Esophagus muscularis mucosa (tissue), 4 donors: ENCODE measurements at places on chromosomes 5 and 9. TPM values are rescaled to one million over a fixed set of nuclear protein-coding genes. Genes with fewer than 3 reads are reported as not detected.

DNA sequence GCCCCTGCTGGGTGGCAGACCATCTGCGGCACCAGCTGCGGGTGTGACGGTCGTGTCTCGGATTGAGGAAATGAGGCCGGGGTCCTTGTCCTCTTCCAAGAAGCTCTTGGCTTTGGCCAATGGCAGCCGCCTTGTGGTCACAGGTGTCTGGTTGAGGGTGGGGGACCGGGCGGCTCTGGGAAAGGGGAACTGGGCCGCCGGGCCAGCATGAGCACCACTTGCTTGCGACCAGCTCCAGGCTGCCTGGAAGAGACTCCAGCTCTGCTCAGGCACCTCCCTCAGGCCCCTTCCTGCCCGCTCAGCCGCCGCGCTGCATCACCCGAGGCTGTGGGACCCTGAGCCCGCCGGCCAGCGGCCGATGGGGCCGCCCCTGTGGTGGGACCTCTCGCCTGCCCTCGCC lies 59.7 kb downstream of the RXRA start:
- DNase-seq: no peak

DNA sequence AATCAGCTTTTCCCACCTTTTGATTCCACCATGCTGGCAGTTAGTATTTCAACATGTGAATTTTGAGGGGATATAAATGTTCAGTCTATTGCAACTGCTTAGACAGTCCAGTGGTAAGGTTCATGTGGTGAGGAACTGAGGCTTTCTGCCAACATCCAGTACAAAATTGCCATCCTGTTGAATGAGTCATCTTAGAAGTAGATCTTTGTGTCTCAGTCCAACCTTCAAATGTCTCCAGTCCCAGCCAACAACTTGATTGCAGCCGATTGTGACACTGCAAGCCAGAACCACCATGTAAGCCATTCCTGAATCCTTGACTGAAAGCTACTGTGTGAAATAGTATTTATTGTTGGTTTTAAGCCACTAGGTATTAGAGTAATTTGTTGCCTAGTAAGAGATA lies 331.5 kb upstream of the GRIN3A start:
- no peak for DNase-seq

- peak; percentile 94 for DNase-seq
Observed at GRCh38 chr5:140633021-140633471, at the start of gene CD14. TSS of gene CD14 (minus strand) at chr5:140633175. CDS start at chr5:140633071, 104 bp downstream.

GRCh38 chr5:124581738-124582560 lies 164.5 kb downstream of the ZNF608 start:
- DNase-seq: no peak

DNA sequence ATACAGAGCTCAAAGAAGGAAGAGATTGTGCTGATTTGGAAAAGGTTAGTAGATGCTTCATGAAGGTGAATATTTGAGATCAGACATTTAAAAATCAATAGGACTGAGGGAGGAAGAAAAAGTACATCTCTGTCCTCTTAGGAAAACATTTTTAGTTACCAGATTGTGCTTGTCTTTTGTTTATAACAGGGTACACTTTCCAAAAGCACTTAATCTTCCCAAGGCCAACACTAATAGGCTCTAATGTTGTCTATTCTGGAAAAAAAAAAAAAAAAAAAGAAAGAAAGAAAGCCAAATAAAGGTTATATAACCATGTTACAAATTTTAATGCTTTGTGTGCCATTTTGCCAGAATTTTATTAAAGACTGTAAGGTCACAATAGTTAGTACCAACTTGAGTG lies 45.5 kb upstream of the SHISAL2B start:
- no peak for DNase-seq

DNA sequence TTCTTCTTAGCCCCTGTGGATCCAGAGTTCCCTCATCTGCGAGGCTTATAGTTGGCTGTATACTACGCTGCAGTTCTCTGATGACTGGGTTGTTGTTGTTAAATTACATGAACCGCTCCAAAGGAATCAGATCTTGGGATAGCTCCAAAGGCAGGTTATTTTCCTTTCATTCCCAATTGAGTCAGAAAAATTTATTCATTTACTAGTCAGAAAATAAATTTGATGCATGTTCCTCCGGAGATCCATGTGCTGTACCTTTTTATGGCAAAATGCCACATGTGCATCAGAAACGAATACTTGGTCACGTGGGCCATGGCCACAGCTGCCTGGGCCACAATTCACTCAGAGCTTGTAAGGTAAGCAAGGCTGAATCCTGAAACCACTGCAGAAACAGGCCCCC lies 304.0 kb downstream of the NR2F1-AS1 start:
- DNase-seq: no peak

- no peak for DNase-seq
Observed at GRCh38 chr9:133602277-133602676, 6.9 kb downstream of the FAM163B start.

- DNase-seq: no peak
Observed at GRCh38 chr5:97125125-97125683, 17.2 kb downstream of the LIX1 start.

DNA sequence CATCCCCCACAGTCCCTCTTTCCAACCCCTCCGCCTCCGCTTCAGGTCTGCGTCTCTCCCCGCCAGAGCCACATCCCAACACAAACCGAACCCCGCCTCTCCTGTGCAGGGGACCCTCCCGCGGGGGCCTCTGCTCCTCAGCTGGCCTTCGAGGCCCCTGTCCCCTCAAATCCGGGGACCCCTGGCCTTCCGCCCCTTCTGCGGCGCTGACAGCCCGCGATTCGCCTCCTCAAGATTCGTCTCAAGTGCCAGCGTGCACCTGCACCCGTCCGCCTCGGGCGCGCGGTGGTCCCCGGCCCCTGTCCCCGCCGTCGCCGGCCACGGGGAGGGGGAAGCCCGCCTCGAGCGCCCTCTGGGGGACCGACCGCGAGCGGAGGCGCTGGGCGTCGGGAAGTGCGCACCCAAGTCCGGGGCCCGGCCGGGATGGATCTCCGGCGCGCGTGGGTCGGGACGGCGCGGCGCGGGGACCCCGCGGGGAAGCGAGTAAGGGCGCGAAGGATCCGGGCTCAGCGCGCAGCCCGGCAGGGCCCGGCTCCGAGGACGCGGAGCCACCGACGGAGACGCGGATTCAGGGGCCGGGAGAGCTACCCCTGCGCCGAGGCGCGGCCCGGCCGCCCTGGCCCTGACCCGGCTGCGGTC lies 623 bp downstream of the FLT4 start:
- no peak for DNase-seq

DNA sequence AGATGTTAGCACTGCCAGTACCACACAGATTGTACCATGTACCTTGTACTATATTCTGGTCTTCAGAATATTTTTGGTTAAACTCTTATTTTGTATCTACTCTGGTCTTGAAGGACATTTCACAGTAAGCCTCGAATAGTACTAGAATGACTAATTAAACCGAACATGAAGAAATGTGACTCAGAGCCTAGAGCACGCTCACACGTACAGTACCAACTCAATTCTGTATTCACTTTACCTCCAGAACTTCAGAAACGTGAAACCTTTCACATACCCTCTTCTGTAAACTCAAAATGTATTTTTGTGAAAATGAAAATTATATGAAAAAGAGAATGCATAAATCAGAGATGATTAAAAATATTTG lies 112.8 kb downstream of the MVB12B start:
- no peak for DNase-seq

DNA sequence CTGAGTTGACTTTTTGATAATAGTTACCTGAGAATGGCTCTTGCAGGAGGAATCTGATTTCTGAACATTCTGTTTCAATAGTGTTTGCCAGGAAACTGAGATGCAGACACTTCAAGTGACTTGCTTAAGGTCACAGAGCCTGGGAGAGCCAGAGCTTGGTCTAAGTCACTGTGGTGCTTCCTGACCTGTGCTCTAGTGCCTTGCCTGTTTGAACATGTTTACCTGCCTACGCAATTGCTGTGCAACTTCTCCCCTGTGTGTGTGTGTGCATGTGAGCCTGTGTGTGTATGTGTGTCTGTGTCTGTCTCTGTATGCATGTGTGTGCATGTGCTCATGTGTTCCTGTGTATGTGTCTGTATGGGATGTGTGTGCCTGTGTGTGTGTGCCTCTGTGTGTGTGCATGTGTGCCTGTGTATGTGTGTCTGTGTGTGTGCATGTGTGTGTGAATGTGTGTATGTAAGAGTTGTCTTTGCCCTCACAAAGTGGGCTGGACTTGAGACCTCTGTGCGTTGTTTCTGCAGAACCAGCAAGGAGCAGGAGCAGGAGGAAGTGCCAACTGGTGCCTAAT lies 185.8 kb downstream of the GADD45G start:
- DNase-seq: no peak

GRCh38 chr5:94692581-94692980 lies 74.1 kb downstream of the SLF1 start:
- DNase-seq: no peak

DNA sequence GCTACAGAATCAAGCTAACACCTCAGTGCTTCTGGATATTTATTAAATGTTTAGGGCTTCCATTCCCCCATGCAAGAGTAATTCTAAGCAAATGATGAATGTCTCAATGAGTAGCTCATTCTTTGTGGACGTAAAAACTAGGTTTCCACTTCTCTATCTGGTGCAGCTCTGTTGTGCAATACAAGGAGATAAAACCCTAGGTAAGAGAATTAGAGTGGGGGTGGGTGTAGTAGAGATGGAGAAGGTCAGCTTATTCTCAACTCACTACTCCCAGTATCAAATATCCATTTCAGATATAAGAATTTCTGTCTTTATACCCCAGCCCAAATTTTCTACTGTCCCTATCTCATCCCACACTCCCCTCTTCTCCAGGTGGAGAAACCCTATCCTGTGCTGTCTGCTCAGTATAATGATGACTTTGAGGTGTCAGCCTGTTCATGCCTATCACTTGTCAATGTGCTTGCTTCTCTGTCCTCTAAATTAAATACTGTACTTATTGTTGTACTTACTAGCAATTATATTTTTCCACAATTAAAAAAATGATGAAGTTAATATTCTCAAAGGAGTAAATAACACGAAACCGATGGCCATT lies 4.3 kb upstream of the FYB1 start:
- DNase-seq: no peak

GRCh38 chr9:75108571-75108970 lies 20.3 kb downstream of the OSTF1 start:
- DNase-seq: no peak

DNA sequence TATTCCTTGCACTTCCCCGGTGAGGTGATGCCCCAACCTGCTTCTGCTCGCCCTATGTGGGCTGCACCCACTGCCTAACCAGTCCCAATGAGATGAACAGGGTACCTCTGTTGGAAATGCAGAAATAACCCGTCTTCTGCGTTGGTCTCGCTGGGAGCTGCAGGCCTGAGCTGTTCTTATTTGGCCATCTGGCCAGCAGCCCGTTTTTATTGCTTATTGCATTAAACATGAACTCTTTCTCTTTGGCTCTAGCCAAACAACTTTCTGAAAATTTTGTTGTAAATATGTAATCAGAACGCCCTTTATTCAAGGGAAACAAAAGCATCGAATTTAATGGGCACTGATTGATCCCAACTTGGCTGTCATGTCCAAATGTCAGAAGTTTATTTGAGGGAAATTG lies 124.7 kb upstream of the FTMT start:
- no peak for DNase-seq

DNA sequence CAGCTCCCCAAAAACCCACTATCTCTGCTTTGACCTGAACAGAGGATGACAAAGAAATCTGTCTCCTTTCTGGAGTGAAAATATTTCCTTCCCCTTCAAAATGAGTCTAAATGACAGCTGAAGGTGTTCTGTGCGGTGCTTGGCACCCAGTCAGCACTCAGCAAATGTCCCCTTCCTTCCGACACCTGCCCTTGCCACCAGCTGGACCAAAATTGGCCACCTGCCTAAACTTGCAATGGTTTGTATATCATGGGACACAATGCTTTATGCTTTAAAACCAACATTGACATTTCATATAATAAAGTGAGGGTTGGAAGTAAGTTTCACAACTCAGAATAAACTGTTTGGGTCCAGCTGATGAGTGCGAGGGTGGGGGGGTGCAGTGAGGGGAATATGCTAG lies 7.5 kb upstream of the TTC1 start:
- DNase-seq: no peak

- DNase-seq: no peak
Observed at GRCh38 chr5:4144411-4145007, 548.9 kb downstream of the IRX1 start.

DNA sequence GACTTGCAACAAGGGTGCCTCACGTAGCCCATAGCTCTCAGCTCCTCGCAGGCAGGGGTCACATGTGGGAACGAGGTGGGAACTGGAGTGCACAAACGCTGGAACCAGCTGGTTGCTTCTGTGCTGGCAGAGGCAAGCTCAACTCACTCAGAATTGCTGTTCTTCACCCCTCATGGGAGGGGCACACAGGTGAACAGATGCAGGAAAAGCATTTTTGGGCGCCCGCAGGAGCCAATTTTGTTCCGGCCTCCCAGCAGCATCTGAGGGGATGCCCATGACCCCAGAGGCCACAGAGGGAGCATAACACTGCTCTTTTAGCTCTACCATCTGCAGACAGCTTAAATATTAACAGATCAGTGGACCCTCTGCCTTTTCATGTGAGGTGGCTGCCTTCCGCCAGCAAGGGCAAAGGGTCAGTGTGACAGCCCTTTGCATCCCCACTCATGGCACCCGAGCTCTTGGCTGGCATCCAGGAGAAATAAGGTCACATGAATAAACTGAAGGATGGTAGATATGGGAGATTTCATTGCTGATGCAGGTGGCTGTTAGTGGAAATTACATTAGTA lies 196.2 kb downstream of the SLCO4C1 start:
- DNase-seq: no peak

DNA sequence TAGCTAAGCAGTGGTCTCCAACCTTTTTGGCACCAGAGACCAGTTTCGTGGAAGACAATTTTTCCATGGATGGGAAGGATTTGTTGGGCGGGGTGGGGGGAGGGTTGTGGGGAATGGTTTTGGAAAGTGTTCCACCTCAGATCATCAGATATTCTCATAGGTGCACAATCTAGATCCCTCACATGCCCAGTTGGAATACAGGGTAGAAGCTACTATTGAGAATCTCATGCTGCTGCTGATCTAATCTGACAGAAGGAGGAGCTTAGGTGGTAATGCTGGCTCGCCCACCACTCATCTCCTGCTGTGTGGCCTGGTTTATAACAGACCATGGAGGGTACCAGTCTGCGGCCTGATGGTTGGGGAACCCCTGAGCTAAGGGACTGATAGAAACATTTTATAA lies 662.7 kb upstream of the RGMB start:
- no peak for DNase-seq

DNA sequence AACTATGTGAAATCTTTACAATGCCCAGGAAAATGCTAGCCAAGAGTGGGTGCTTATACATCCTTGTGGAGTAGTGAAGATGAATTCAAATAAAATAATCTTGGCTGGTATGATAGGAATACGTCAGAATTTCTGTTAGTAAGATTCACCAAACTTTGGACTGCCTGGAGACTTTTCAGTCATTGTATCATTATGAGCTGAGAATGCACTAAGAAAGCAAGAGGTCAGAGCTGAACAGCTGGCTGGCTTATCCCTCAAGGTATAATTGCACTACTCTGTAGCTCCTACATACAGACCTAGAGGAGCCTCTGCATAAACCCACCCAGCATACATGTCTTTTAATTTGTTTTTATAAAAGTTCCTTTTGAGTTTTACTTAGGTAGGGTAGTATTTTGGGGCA lies 568.5 kb upstream of the RIOK2 start:
- DNase-seq: no peak

- DNase-seq: no peak
Observed at GRCh38 chr9:71878327-71879274, 32.4 kb downstream of the ABHD17B start.

The MCC gene
- total RNA-seq: 17.0 TPM

The ASS1 gene
- total RNA-seq: 99.5 TPM

The FOXI1 gene
- total RNA-seq: not detected

The PRLR gene
- total RNA-seq: 0.66 TPM

The ADRB2 gene
- 5.2 TPM for total RNA-seq

The ITK gene
- 6.3 TPM for total RNA-seq

The RAD50 gene
- 39.9 TPM for total RNA-seq

The ADAMTS19 gene
- total RNA-seq: 8.6 TPM

The CCL27 gene
- not detected for total RNA-seq

The JADE2 gene
- 77.3 TPM for total RNA-seq
